ENCODE measurements at places on chromosomes 1 and 21.

DNA sequence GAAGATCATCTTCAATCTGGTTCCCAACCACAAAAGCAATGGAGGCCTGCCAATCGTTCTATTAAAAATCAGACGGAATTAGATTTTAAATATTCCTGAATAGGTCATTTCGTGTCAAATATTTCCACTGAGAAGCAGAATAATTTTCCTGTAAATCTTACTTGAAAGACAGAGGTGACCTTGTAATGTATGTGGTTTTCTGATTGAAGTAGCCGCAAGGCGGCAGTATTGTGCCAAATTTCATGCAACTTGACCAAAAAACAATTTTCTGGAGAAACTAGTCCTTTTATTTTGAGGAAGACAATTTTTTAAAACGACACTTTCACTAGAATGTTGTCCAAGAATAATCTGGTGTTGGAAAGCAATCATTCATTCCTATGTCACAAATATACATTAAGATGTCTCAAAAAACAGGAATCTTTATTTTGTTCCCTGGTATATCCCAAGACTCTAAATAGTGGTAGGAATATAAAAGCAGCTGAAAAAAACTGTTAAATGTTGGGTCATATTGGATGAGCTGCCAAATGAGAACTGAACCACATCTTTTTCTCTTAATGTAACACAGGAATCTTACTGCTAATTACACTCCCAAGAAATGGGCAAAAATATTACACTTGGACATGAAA, 33.6 kb downstream of the SPAG17 start:
- peak; percentile 64 for DNase-seq

DNA sequence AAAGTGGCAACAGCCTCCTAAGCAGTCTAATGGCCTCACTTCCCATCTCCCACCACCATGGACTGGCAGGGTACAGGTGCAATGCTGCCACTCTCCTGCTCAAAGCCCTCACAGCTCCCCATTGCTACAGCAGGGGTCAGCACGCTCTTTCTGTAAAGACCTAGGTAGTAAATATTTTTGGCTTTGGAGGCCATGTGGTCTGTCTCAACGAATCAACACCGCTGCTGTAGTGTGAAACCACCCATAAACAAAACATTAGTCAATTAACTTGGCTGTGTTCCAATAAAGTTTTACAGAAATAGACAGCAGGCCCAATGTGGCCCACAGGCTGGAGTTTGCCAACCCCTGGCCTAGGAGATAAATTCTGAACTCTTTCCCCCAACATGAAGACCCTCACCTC, 44.6 kb upstream of the TMEM125 start:
- no peak for DNase-seq

GRCh38 chr21:44887126-44887806, 13.8 kb upstream of the PTTG1IP start:
- no peak for DNase-seq

DNA sequence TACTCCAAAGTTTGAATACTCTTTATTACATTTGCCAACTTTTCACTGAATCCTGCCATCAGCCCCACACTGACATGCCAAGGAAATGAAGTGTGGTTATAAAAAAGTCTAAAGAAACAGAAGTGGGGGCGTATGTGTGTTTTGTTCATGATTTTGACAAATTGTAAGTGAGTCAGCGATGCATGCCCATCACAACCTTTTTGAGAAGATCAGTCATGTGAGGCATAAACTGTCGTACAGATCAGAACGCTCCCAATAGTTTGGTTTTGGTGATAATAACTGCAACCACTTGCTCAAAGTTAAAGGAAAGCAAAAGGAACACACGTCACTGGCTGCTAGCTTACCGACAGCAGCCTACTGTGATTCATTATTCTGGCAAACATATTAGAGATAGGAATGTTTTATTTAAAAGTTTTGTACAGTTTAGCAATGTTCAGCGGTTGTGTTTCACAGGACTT, 95.6 kb downstream of the RGS2 start:
- peak; percentile 98 for DNase-seq

GRCh38 chr1:192654591-192655251, 18.8 kb downstream of the RGS13 start:
- peak; percentile 50 for DNase-seq

GRCh38 chr1:171666114-171666769, 13.8 kb upstream of the MYOC start:
- no peak for DNase-seq

DNA sequence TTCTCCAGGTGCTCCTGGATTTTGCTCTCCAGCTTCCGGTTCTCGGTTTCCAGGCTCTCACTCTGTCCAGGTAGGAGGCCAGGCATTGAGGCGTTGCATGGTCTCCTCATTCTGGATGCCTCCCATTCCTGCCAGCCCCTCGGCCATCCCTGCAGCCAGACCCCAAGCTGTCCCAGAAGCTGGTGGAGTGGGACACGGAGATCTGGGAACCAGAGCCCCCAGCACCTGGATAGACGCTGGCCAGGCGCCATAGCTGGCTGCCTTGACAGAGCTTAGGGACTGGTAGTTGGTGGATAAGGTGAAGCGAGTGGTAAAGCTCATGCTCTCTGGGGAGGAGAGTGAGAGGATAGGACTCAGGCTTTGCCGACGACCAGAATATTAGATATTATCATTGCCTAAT, 29.6 kb downstream of the RAP1A start:
- no peak for DNase-seq

DNA sequence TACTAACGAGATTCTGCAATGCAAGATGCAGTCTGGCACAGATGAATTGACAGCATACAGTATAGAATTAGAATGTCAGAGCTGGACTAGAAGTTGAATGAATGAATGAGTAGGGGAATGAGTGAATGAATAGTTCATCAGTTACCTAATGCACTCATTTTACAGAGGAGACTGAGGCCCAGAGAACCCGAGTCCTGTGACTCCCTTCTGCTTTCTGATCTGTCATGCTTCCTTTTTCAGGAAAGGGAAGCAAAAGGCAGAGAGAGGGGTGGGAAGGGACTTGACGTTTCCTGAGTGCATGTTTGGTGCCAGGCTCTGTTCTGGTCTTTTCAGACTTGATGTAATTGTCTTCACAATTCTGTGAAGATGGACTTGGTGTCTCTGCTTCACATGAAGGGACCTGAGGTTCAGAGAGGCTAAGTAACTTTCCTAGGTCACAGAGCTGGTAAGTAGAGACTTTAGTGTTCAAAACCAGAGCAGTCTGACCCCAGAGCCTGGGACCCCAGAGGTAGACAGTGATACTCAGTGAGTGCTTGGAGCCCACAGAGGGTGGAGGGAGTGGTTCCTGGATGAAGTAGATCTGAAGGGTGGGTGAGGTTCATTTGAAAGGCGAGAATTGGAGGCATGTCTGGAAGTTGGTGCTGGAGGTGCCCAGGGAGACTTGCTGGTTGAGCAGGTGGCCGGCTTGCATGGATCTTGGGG, 8.0 kb upstream of the MEX3A start:
- DNase-seq = no peak

- peak; percentile 10 for DNase-seq
Observed at GRCh38 chr1:204945565-204945977, 74.9 kb downstream of the NFASC start.
